Endodermal cell (in vitro differentiated cells): ENCODE measurements at places on chromosomes 7 and 10. TPM values are rescaled to one million over a fixed set of nuclear protein-coding genes. Genes with fewer than 3 reads are reported as not detected.

CCDC172 gene
- 0.37 TPM in 1 of 2 replicates, not detected in the other for total RNA-seq

GPR15LG gene
- total RNA-seq = not detected in 2 replicates

TMEM229A gene
- total RNA-seq = 0.31 to 0.94 TPM in 2 of 3 replicates, not detected in the other

BAMBI gene
- total RNA-seq = 11.5 to 43.6 TPM (median 41.4 TPM) in 3 replicates

SPOCK2 gene
- total RNA-seq = 3.4 to 7.6 TPM (median 3.7 TPM) in 3 replicates

SLC39A12 gene
- total RNA-seq = not detected in 2 replicates

PRSS58 gene
- total RNA-seq = not detected in 3 replicates

FAM25G gene
- not detected in 3 replicates for total RNA-seq

TMEM196 gene
- not detected in 2 replicates for total RNA-seq

PITX3 gene
- total RNA-seq = 0.40 TPM in 1 of 3 replicates, not detected in the others

GIMAP1 gene
- total RNA-seq = not detected in 2 replicates

CCDC146 gene
- total RNA-seq = 1.7 and 2.7 TPM in 2 replicates

DHTKD1 gene
- total RNA-seq = 50.6 and 56.9 TPM in 2 replicates

SPRN gene
- 0.16 and 0.24 TPM in 2 replicates for total RNA-seq

TRPV5 gene
- total RNA-seq = 0.09 and 0.15 TPM in 2 replicates

NET1 gene
- 47.3 and 50.3 TPM in 2 replicates for total RNA-seq

MMD2 gene
- 0.15 TPM in 1 of 2 replicates, not detected in the other for total RNA-seq

NANOS1 gene
- 1.6 and 1.7 TPM in 2 replicates for total RNA-seq
